ENCODE measurements at places on chromosomes 11 and 22.

GRCh38 chr11:92401520-92401919 is 176.9 kb downstream of the FAT3 start:
- no peak for DNase-seq

GRCh38 chr11:122273476-122274191 is 157.6 kb upstream of the BLID start:
- no peak for DNase-seq

DNA sequence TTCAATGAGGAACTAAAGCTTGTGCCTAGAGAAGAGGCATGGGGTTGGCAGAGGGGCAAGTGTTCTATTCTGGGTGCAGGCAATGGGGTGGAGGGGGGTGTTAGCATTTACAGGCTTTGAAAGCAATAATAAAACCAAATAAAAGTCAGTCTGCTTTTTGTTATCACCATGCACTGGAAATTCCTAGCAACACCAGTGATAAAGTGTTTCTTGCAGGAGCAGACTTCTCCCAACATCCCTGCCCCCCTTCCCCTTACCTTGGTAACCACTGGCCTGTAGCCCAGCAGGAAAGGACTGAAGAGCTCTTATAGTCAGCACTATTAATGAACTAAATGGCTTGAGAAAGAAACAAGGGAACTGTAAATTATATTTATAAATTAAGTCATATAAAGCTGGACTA is 65.2 kb upstream of the SESN3 start:
- DNase-seq = peak; percentile 80

GRCh38 chr11:119323532-119324033 is 6.7 kb upstream of the MCAM start:
- peak; percentile 91 for DNase-seq

DNA sequence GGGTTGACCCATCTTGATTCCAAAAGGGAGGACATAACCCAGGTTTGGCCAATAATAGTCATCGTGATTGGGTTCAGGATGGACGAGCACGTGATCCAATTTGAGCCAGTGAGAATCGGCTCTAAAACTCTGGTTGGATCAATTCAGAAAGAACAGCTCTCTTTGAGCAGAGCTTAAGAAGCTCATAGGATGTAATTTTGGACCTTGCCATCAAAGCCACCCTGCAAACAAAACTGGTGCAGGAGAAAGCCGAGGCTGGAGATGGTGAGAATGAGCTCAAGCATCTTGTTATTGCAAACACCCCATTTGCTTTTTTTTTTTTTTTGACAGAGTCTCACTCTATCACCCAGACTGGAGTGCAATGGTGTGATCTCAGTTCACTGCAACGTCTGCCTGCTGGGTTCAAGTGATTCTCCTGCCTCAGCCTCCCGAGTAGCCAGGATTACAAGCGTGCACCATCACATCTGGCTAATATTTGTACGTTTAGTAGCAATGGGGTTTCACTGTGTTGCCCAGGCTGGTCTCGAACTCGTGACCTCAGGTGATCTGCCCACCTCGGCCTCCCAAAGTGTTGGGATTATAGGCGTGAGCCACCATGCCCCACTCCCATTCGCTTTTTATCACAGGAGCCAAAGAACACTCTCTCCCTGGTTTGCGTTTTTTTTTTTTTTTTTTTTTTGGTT is 13.8 kb upstream of the MIAT start:
- no peak for DNase-seq

DNA sequence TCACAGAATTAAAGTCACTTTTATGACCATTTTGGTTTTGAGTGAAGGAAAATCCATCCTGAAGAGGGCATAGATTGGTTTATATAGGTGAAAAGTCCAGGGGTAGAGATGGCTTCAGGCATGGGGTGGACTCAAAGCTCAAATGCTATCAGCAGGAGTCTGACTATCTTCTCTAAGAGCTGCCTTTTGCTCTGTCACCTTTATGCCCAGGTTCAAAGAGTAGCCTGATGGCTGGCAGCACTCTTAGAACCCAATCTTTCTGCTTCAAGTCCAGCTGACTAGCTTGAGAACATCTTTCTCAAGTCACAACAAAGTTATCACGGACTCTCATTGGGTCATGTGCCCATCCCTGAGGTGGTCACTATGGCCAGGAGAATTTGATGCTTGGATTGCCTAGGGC is 27.2 kb upstream of the SWAP70 start:
- DNase-seq = no peak

GRCh38 chr11:63573881-63574855 is 11.0 kb upstream of the PLAAT2 start:
- DNase-seq = peak; percentile 80

DNA sequence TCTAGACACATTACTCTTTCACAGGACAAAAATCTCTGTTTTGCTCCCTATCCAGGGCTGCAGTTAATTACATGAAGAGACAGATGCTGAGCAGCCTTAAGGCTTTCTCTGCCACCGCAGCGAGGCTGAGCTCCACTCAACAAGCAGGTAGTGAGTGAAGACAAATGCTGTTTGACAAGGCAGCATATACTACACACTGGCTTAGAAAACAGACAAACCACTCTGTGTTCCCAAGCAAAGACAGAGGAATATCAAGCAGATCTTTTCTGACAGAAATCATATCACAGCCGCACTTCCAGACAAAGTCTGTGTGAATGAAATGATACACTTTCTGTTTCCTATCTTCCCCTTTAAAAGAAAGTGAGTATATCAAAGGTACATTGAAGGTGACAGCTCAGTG is 368.1 kb downstream of the DCDC1 start:
- DNase-seq = no peak

- no peak for DNase-seq
These were observed 21.9 kb downstream of the IGHMBP2 start for GRCh38 chr11:68925611-68926010.

All from sigmoid colon (tissue), 7 donors.